ENCODE measurements at places on chromosomes 2 and 18. TPM values are rescaled to one million over a fixed set of nuclear protein-coding genes. Genes with fewer than 3 reads are reported as not detected.

Gene CYS1
- 2.0 TPM for total RNA-seq

Gene PHOSPHO2
- 1.8 TPM for total RNA-seq

Gene SALL3
- total RNA-seq, result 0.53 TPM

Gene SH3BP4
- total RNA-seq, result 16.6 TPM

Gene KYNU
- total RNA-seq, result 0.92 TPM

Gene CCDC195
- total RNA-seq, result not detected

Gene AGXT
- total RNA-seq, result not detected

Gene DSEL
- 52.3 TPM for total RNA-seq

Gene SATB2
- total RNA-seq, result 11.8 TPM

Gene GPN1
- 27.9 TPM for total RNA-seq

Gene ESPNL
- 0.40 TPM for total RNA-seq

Gene FER1L5
- 0.25 TPM for total RNA-seq

Gene TP53I3
- 30.1 TPM for total RNA-seq

Gene ZCCHC2
- total RNA-seq, result 6.2 TPM

Gene OTX1
- total RNA-seq, result not detected

Gene NT5C1B
- total RNA-seq, result not detected

Gene IL37
- total RNA-seq, result not detected

Gene CAPN14
- total RNA-seq, result 0.12 TPM

Gene TXNL1
- total RNA-seq, result 42.5 TPM

Gene TXNDC2
- not detected for total RNA-seq

Gene SNX17
- total RNA-seq, result 136 TPM

Gene REG1B
- not detected for total RNA-seq

Gene APCDD1
- total RNA-seq, result 4.4 TPM

Gene TMEM247
- not detected for total RNA-seq

Gene EHD3
- 108 TPM for total RNA-seq

Gene SERPINB7
- not detected for total RNA-seq

Gene AKAIN1
- not detected for total RNA-seq

Gene VWA3B
- not detected for total RNA-seq

Gene ASNSD1
- 65.7 TPM for total RNA-seq

Gene MEX3C
- 32.8 TPM for total RNA-seq

Gene DNAJC5G
- not detected for total RNA-seq

Gene GPR17
- not detected for total RNA-seq

Gene ARHGEF4
- total RNA-seq, result 1.3 TPM

Gene ASXL3
- total RNA-seq, result 0.13 TPM

Gene CRYGC
- not detected for total RNA-seq

Gene RTKN
- total RNA-seq, result 15.8 TPM

Gene RAD51AP2
- total RNA-seq, result not detected

Gene MTERF4
- 34.0 TPM for total RNA-seq

Gene RMC1
- 21.1 TPM for total RNA-seq

Gene LHCGR
- not detected for total RNA-seq

Gene STPG4
- total RNA-seq, result 0.53 TPM

Gene HOXD8
- total RNA-seq, result 0.06 TPM

Gene HOXD13
- total RNA-seq, result not detected

Gene PRSS56
- not detected for total RNA-seq

Gene MLPH
- 2.4 TPM for total RNA-seq

Gene COL3A1
- total RNA-seq, result 1,561 TPM

Gene FOXI3
- not detected for total RNA-seq

Gene MPP4
- 1.7 TPM for total RNA-seq

Gene BOLL
- not detected for total RNA-seq

All from aortic smooth muscle cell (primary cell).